ENCODE measurements at places on chromosomes 4 and X.

GRCh38 chr4:126779001-126779400 lies 853.8 kb upstream of the INTU start:
- no peak for DNase-seq

GRCh38 chr4:120508036-120508435 lies 414.5 kb downstream of the PRDM5 start:
- DNase-seq: no peak

DNA sequence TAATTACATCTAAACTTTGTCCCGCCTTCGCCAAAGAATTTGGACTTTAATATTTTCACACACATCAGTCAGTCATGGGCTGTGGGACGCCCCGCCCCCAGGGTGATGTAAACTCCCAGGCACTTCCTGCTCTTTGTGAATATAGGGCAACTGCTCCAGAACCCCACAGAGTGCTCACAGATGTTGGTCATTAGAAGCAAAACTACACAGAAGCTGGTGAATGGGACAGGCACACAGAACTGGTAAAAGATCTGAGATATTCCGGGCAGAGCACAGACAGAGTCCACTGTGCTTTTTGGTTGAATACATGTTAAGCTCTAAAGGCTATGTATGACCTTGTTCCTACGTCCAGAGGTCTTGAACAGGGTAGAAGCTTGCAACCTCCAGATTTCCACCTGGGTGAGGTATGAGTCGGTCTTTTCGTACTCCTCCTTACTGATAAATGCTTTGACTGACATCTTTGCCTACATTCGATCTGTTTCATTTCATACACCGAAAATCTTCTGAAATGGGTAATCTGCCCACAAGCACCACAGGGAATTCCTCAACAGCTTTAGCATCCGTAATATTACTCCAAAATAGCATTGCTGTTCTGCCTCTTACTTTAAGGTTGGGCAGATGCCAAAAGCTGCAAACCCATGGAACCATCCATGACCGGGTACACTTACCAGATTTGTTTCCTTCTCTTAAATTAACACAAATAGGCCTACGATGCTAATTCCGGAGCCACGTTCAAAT lies 144.6 kb downstream of the AMELX start:
- no peak for DNase-seq

- DNase-seq: no peak
Observed at GRCh38 chrX:19990151-19990555, 708 bp downstream of the BCLAF3 start.

GRCh38 chrX:43985511-43985910 lies 12.3 kb upstream of the NDP start:
- no peak for DNase-seq

DNA sequence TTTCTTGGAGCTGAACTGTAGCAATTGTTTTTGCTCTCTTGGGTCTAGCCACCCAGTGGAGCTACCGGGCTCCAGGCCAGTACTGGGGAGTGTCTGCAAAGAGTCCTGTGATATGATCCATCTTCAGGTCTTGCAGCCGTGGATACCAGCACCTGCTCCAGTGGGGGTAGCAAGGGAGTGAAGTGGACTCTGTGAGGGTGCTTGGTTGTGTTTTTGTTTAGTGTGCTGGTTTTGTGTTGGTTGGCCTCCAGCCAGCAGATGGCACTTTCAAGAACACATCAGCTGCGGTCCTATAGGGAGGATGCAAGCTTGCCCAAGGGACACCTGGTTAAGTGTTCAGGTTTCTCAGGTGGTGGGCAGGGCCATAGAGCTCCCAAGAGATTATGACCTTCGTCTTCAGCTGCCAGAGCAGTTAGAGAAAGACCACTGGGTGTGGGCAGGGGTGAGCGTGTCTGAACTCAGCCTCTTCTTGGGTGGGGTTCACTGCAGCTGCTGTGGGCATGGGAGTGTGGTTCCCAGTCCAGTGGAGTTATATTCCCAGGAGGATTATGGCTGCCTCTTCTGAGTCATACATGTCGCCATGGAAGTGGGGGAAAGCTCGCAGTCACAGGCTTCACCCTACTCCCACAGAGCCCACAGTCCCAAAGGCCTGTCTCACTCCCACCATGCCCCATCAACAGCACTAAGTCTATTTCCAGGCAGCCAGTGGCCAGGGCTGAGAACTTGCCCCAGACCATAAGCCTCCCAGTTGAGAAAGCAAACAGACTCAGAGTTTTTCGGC lies 811.6 kb downstream of the GLUD2 start:
- no peak for DNase-seq

DNA sequence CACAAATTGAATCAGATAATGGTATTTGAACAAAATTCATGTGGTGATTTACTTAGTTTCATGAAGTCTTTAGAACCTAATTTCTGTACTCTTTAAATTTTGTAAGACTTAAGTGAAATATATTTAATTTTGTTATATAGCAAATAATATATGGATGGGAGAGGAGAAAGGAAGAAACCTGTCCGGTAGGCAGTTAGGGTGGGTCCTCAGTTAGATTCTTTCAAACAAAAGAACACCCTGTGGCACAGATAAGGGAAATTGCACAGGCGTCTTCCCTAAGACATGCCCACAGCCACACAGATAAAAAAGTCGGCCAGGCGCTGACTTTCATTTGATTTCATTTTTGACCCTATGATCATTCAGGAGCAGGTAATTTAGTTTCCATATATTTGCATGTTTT lies 25.1 kb upstream of the CTSO start:
- no peak for DNase-seq

DNA sequence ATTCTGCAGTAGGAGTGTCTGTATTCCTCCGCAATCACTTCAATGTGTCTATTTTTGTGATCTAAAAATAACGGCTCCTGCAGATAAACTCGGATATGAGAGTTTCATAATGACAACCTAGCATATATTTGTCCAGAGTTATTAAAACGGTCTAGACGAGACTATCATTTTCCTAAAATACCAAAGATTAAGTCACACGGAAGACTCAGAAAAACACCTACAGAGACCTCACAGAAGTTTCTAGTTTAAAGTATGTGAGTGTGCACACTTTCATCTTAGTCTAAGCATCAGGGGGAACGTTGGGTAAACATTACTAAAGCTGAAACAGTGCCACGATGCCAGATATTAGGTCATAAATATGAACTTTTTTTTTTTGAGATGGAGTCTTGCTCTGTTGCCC lies 156.9 kb downstream of the AFAP1 start:
- DNase-seq: no peak

DNA sequence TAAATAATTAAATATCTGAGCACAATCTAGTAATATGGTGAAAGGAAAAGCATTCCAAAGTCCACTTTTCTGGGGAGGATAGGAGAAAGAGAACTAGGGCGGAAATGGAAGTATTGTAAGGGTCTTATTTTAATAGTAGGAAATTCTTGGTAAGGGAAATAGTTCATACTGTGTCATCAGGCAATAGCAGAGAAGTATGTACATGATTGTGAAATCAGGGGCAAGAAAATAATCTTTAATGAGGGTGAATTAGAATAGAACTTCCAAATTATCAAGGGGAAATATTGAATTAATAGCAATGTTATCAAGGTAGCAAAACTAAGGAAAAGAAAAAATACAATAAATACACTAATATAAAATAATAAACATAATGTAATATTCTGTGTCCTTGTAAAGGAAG lies 14.8 kb downstream of the GIMD1 start:
- no peak for DNase-seq

GRCh38 chr4:181855307-181855706 lies 387.9 kb upstream of the TENM3 start:
- no peak for DNase-seq

DNA sequence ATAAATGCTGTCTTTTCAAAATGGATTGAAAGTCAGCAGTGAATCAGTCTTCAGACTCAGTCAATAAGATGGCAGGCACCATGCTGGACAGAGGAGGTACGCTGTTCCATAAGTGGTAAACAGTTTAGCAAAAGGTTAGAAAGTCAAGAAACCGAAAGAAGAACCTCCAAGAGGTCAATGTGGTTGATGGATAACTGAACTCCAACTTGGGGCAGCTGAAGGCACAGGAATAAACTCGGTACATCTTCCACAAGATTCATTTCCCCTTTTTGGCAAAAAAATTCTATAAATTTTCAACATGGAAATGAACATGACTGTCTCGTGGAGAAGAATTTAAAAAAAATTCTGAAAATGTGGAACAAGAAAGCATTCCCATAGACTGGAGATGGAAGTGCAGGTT lies 18.4 kb upstream of the SEL1L3 start:
- DNase-seq: no peak

GRCh38 chr4:8647626-8648025 lies 55.1 kb downstream of the CPZ start:
- DNase-seq: no peak

GRCh38 chr4:105014234-105014633 lies 132.4 kb upstream of the TET2 start:
- no peak for DNase-seq

DNA sequence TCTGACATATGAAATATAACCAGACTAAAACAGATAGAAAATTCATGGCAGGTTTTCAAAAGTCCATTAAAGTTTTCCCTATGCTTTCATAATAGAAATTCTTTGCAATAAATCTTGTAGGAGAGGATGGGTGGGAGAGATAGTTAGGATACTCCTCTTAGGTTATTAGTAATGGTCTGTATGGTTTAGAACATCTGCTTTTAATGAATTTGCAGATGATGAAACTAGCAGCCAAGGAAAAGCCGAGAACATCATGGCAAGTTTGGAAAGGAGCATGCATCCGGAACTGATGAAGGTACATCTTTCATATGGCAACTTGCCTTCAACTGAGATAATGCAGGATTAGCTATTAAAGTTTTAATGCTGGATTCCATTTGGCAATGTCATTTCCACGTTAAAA lies 70.7 kb downstream of the DOCK11 start:
- DNase-seq: no peak

GRCh38 chr4:163638909-163639308 lies 144.4 kb downstream of the TMA16 start:
- no peak for DNase-seq

DNA sequence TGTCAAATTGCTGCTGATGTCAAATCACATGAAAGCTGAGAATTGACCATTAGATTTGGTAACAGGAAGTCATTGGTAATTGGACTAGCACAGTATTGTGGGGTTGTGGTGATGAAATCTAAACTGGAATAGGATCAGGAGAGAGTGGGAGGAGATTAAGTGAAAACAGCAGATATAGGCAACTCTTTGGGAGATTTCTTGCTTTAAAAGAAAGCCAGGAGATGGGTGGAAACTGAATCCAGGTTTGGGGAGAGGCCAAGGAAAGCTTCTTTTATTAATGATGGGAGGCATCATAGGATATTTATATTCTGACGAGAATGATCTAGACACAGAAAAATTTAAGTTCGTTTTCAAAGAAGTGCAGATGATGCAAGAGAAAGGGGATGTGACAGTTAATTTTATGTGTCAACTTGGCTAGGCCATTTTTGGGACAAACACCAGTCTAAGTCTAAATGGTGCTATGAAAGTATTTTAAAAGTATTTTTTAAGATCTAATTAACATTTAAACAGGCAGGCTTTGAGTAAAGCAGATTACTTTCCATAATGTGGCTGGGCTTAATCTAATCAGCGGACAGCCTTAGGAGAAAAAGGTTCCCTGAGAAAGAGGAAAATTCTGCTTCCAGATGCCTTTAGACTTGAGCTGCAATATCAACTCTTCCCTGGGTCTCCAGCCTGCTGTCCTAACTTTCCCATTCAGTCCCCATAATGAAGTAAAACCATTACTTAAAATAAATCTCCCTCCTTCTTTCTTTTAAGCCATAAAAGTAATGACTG lies 24.7 kb downstream of the SEC24D start:
- no peak for DNase-seq

DNA sequence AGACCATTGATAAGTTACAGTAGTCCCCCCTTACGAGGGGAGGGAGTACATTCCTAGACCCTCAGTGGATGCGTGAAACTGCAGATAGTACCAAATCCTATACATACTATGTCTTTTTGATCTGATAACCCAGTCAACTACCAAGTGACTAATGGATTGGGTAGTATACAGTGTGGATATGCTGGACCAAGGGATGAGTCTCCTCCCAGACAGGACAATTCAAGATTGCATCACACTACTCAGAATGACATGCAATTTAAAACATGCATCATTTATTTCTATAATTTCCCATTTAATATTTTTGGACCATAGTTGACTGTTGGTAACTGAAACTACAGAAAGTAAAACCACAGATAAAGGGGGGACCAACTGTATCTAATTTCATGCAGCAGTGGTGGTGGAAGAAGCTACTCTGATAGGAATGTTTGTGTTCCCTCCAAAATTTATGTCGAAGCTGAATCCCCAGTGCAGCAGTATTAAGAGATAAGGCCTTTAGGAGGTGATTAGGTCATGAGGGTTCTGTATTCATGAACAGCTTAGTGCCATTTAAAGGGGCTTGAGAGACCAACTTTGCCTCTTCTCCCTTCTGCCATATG lies 11.9 kb downstream of the HADH start:
- no peak for DNase-seq

DNA sequence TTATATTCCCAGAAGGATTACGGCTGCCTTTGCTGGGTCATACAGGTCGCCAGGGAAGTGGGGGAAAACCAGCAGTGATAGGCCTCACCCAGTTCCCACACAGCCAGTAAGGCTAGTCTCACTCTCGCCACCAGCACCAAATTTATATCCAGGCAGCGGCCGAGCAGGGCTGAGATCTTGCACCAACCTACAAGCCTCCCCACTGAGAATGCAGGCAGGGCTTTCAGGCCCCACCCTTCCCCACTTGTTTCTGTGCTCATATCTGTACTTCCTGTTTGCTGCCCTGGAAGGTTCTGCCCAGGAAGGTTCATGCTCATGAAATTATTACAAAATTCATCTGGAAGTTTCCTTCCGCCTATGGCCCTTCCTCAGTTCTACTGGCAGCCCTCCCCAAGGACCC lies 179.7 kb downstream of the STIM2 start:
- DNase-seq: no peak

DNA sequence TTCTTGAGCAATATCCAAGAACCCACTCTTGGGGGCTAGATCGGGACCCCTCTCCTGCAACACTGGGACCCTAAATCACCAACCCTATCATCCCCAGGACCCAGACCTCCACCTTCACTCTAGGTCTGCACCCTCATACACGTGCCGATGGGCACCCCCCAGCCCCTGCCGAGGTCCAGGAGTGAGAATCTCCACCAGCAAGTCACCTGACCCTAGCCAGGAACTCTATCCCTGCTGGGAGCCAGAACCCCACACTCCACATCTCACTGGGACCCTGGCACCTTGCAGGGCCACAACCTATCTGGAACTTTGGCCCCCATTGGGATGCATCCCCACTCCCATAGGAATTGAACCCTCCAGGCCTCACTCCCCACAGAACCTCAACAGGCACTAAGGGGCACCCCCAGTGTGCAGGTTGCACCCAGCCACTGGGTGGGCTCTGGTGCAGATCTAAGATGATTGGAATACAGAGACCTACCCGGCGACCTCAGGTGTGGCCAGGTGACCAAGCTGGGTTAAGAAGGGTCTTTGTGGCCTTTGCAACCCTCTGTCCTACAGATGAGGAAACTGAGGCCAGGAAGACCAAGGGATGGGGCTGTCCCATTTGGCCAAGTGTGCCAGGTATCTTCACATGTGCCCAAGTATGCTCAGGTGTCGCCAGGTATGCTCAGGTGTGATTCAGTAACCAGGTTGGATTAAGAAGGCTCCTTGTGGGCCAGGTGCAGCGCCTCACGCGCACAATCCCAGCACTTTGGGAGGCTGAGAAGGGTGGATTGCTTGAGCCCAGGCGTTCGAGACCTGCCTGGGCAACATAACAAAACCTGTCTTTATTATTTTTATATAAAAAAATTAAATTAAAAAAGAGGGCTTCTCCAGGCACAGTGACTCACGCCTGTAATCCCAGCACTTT lies 3.1 kb upstream of the DHRSX start:
- DNase-seq: no peak
